ENCODE measurements at places on chromosomes 2 and 18.
A peak's percentile ranks its signal among the peaks of the same experiment; 100 is the strongest.

DNA sequence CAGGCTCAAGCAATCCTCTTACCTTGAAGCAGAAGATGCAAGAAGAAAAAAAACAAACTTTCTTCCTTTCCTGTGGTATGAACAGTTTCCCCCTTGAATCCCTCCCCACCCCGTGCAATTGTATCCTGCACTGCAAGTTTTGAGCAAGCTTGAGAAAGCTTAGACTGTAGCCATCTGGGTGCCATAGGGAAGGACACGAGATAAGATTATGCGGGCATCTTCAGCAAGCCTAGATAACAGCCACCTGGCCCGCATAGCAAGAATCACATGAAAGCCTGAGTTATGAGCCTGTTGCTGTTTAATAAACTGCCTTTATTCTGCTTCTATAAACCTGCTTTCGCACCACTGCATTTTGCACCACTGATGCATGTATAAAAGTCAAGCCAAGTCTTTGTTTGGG, 27.3 kb upstream of the CDCA7 start:
- no peak for DNase-seq

- DNase-seq, result no peak
Measured at GRCh38 chr2:222563106-222563718, 92.7 kb downstream of the FARSB start.

DNA sequence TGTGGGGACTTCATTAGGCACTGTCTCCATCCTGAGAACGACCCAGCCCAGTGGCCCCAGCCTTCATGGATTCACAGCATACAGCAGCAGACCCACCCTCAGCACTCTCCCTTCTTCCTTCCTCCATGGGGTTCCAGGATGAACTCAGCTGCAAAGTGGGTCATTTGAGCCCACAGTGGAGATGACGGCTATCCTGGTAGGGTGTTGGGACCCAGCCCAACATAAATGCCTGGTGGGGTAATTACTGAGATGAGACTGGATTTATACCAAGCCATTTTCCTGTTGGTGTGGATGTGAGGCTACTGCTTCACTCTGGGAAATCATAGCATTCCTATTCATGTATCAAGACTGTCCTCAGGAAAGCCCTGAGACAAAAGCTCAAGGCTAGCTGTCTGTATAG, 536.7 kb upstream of the TNP1 start:
- no peak for DNase-seq

DNA sequence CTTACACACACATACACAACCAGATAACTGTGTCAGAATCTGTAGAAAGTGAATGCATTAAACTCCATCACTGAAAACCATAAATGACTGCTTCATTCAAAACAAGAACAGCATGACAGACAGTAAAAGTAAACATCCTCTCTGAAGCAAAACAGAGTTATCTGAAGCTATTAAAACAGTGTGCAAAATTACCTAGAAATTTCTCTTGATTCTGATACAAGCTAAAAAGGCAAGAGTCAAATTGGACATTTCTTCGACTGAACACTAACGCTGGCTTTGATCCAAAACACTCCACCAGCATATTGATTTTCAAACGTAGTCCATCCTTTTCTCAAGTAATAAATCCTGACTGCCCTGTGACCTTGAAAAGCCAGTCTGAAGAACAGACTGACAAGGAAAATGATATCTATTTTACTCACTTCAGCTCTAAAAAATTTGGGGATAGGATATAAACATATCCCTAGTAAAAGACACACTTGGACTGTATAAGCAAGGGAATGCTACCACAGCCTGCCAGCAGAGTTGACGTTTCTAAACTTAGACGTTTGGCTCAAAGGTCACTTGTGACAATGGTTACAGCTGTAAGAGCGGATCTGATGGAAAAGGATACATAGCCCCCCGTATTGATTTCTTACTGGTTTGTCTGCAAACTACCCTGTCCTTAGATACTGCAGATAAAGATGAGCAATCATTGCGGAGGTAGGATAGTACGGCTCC, 128.9 kb upstream of the ITGB6 start:
- no peak for DNase-seq

GRCh38 chr2:174529916-174530315, 43.1 kb upstream of the GPR155 start:
- DNase-seq, result no peak

DNA sequence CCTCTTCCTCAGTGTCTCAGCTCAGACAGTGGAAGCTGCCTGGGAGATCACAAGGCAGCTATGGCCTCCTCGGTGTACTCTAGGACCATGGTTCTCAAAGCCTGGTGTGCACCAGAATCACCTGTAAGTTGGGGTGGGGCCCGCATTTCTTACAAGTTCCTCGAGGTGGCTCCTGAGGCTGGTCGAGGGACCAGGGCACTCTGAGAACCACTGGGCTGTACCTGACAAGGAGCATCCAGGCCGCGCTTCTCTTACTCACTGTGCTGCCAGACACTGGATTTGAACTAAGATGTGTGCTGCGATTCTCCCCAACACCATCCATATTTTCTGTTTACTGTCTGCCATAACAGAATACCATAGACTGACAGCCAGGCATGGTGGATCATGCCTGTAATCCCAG, 59.5 kb downstream of the DIPK1C start:
- DNase-seq, result no peak

- no peak for DNase-seq
Measured at GRCh38 chr2:36337354-36337753, 18.2 kb upstream of the CRIM1 start.

- no peak for DNase-seq
Measured at GRCh38 chr18:43283299-43283698, 6.0 kb upstream of the SYT4 start.

DNA sequence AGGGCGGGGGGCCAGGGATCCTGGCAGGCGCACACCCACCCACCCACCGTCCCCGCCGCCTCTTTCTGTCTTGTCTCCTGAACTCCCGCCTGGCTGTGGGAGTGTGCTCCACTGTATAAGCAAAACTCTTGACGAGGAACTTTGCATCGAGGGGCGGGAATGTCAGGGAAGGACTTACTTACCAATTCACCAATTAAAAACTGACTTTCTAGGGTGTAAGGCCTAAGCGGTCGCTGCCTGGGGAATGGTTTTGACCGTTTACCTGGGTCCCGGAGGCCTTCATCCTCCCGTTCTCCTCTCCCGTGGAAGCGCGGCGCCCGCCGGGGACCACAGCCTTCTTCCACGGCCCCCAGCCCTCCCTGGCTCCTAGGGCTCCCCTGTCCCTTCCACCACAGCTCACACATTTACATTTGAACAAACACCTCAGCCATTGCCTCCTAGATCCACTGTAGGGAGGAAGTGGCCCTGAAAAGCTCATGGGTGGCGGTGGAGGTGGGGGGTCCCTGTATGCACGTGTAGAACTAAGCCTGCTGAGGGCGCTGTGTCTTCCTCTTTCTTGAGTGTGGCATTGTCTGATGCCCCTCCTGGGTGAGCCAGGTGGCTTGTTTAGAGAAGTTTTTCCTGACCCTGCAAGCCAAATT, 8.9 kb downstream of the ASIC4 start:
- DNase-seq, result no peak

GRCh38 chr18:48488388-48488850, 50.4 kb upstream of the CTIF start:
- DNase-seq, result peak; percentile 98

DNA sequence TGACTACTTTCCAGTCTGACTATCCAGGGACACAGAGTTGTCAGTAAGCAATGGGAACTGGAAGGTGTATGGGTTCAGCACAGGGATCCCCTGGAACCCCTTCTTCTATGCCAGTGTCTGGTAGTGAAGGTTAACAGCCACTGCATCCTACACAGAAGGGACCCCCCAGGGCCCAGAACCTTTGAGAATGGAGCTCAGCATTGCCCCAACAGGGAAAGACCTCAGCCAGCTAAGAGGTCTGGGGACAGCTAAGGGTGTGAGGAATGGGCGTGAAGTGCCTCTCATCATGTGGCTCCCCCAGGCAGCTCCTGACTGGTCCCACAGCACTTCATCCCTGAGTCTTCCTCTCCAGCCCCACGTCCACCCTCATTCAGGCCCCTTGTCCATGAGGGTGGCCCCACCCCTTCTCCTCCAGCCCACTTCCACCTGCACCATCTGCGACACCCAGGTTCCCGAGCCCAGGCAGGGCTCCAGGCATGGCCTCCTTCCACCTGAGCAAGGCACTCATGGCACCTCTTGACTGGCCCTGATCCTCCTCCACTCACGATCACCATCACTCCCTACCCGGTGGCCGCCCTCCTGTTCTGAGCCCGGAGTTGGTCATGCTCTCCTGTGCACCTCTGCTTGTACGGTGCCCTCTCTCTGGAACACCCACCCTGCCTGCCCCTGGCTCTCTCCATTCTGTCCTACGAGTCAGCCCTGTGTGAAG, 77.1 kb downstream of the SFXN5 start:
- no peak for DNase-seq

- DNase-seq, result no peak
Measured at GRCh38 chr2:177405029-177405692, 12.6 kb downstream of the AGPS start.

GRCh38 chr2:79640001-79640400, 127.2 kb downstream of the CTNNA2 start:
- DNase-seq, result no peak

GRCh38 chr2:157124731-157125130, 132.8 kb upstream of the GALNT5 start:
- peak; percentile 1 for DNase-seq

- no peak for DNase-seq
Measured at GRCh38 chr2:64727843-64728463, 74.2 kb upstream of the SERTAD2 start.

DNA sequence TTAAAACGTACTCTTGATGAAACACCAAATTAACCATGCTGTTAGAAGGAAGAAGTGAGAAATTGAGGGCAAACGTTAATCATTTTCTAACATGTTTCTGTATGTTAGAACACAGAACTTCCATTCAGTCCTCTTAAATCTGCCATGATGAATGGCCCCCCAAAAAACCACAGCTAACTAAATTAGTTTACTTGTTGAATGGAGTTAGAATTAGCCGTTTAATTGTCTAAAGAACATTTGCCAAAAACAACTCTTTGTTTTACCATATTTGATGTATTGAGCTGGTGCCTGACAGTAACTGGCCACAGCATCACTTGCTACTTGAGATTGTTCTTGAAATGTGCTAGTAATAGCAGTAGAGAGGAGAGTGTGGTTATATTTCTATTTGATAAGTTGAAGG, 12.7 kb downstream of the CCNYL1 start:
- no peak for DNase-seq

- DNase-seq, result peak; percentile 79
Measured at GRCh38 chr2:67215214-67216055, 181.7 kb upstream of the ETAA1 start.

DNA sequence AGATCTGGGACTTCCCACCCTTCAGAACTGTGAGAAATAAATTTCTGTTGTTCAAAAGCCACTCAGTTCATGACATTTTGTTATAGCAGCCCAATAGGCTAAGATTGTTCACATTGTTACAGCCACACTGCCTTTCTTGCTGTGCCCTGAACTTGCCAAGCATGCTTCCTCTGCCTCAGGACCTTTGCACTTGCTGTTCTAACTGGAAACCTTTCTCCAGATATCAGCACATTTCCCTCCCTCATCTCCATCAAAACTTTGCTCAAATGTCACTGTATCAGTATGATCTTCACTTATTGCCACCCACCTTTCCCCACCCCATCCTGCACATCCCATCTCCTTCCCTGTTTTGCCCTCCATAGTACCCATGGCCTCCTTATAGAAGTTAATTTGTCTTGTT, 32.1 kb upstream of the MFSD6 start:
- no peak for DNase-seq

GRCh38 chr2:43333101-43333655, 106.8 kb upstream of the ZFP36L2 start:
- no peak for DNase-seq

- DNase-seq, result peak; percentile 86
Measured at GRCh38 chr2:68931799-68932198, 20.9 kb downstream of the GKN2 start.
